ENCODE measurements at places on chromosomes 7 and 10.

DNA sequence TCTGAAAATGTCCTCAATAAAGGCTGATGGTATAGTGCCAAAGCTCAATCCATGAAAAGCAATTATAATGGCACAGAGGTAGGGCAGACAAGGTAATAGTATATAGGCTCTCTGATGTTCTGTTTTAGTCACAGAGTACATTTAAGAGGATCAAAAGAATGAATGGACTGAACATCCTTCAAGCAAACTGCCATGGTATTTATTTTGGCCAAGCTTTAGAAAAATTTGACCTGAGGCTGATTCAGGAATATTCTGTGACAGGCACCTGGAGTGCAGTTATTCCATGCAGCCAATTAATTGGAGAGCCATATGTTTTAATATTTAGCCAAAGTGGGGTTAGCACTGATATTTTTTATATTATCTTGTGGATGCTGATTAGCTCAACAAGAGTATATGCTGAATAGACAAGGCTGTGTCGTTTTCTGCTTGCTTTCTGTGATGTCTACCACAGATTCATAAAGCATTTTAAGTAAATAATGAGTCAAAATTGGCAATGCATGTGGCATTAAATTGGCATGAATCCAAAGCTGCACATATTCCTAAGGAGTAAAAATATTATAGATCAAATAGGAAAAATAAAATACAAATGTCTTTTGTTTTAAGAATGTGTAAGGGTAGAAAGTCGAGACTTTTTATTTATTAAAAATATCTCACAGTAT is 177.4 kb downstream of the PCLO start:
- DNase-seq = no peak

DNA sequence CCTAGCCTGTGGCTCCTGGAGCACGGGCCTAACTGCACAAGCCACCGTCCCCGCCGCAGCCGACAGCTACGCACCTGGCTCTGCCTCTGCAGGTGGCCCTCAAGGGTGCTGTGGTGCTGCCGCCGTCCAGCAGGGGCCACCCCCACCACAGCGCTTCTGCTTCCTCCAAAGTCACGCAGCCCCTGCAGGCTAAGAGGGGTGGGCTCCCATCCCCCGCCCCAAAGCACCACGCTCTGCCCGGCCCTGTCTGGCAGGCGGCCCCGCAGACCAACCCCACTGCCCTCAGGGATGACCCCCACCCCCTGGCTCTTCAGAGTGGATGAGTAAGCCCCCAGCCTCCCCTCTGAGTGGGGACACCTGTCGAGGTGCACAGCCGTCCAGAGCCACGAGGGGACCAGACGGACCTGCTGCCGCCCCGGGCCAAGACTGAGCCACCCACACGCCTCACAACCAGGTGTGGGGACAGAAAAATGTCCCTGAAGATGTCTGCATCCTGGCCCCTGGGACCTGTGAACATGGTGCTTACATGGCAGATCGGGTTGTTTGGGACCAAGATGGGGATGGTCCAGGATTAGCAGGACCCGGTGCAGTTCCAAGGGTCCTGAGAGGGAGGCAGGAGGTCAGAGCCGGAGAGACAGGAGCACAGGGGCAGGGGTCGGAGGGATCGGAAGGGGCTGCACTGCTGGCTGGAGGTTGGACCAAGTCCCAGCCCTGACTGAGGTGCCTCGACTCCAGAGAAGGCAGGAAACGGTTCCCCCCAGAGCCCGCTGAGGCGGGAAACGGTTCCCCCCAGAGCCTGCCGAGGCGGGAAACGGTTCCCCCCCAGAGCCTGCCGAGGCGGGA is 9.0 kb upstream of the ADAP1 start:
- no peak for DNase-seq

DNA sequence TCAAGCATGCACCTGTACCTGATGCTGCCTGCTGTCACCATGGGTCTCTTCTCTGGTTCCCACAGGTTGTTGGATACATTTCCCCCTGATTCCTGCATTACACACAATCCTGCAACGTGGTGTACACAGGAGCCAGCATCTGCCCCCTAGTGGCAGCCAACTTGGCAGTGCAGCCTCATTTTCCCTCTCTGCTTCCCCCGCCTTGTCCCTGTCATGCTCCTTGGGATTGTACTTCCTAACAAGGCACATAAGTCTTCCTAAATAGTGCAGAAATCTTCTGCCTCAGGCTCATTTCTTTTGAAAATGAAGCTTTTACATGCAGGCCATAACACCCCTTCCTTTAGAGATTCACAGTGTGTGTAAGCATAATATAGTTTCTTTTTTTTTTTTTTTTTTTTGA is 387.5 kb downstream of the CCSER2 start:
- peak; percentile 1 for DNase-seq

DNA sequence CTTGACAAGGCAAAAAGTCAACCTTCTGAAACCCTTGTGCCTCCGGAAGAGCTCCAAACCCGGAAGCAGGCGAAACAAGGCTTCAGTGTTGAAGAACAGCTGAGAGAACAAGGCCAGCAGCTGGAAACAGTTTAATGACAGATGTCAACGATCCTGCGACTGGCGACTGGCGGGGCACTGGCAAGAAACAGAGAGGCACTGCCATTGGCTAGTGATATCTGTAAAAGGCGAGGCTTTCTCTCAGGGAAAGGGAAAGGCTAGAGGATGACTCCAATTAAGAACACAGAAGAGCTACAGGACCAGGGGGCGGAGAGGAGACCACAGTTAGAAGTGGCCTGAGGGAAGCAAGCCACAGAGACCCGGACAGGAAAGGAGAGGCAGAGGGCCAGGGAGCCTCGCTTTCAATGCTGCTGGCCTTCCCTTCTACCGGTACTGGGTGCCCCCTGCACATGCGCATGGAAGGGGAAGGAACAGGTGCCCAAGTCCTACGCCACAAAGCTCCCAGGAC is 19.4 kb downstream of the ITGB1 start:
- no peak for DNase-seq

- DNase-seq = peak; percentile 32
Observed at GRCh38 chr10:80268266-80268665, 21.2 kb downstream of the MAT1A start.

DNA sequence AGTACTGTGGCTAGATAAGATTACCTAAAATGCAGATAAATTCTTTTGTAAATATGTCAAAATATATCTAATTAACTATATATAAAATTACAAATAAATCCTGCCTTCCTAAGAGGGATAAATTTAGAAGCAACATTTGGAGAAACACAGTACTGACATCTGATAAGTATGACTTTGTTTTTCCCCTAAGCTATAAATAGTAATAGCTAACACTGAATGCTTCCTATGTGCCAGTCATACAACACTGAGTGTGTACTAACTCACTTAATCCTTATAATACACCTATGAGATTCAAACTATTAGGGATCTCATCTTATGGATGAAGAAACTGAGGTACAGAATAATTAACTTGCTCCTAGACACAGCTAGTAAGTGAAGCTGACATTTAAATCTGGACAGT is 733.4 kb downstream of the MAGI2 start:
- DNase-seq = no peak

GRCh38 chr7:158112571-158113320 is 474.9 kb downstream of the PTPRN2 start:
- no peak for DNase-seq

DNA sequence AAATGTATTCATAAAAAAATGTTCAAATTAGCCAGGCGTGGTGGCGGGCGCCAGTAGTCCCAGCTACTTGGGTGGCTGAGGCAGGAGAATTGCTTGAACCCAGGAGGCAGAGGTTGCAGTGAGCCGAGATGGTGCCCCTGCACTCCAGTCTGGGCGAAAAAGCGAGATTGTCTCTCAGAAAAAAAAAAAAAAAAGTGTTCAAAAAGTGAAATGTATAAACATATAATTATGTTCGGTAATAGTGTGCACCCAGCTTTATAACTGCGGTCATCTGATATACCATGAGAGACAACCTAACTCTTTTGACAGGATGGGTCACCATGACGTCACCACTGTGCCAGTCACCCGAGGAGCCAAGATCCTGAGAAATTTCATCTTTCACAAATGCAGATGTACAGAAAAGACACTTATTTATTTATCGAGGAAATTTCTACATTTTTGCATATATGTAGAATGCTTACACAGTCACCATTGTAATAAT is 594 bp upstream of the RP9 start:
- DNase-seq = peak; percentile 34

- no peak for DNase-seq
Observed at GRCh38 chr7:18844735-18845134, 272.7 kb downstream of the TWIST1 start.

DNA sequence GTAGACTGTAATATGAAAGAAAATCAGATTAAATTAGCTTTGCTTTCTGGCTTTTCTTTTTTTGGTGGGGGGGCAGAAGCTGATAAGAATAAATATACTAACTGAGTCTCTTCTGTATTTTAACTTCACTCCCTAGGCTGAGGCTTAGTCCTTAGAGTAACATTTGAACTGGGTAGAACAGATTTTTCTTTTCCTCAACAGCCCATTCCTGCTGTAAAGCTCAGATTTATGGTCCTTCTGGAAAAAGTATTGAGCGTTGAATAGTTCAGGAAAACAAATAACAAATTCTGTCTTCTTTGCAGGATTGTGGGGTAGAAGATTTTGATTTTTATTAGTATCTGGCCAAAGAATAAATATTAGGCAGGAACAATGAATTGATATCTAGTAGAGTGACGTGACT is 17.9 kb downstream of the SGPL1 start:
- no peak for DNase-seq

DNA sequence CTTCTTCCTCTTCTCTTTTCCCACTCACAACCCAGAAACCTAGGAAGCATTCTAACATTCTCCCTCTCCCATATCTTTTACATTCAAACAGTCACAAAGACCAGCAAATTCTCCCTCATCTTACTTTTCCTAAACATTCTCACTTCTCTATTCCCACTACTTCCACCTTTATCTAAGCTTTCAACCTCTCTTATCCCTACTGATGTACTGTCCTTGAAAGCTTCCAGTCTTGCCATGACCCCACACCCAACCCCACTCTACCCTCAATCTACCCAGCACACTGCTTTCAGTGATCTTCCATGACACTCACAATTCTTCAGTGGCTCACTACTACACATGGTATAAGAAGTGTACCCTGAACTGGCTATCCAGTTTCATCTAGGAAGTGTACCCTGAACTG is 5.3 kb downstream of the IMMP2L start:
- no peak for DNase-seq

DNA sequence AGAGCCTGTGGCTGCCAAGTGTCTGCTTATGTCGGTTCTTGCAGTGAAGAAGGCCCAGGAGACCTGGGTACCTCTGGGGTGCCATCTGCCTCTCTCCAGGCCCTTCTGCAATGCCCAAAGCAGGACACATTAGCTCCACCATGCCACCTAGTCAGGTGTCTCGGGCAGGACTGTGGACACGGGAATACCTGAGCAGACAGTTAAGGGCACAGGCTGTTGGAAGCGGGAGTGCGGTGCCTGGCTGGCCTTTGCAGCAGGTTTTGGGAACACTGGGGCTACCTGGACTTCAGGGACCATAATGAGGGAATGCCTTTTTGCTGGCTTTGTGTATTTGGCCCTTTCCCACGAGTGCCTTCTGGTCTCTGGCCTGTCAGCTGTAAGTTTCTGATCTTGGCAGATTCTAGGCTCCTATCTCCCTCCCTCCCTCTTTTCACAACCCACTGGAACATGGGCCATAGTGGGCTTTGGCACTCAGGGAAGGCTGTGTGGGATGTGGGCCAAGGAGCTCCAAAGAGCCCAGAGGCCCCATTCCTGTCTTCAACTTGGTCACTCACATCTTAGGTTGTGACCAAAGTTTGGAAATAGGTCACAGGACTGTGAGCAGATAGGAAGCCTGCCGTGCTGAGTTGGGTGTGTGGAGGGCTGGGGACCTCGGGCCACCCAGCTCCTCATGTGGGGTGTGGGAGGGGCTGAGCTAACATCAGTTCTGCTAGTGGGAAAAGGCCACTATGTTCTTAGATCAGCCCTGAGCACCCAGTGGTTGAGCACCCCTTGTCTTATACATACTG is 41.5 kb upstream of the CXCL12 start:
- no peak for DNase-seq

- no peak for DNase-seq
Observed at GRCh38 chr10:87860816-87861403, 2.4 kb downstream of the KLLN start.

- DNase-seq = no peak
Observed at GRCh38 chr10:110962443-110962842, 43.0 kb downstream of the SHOC2 start.

DNA sequence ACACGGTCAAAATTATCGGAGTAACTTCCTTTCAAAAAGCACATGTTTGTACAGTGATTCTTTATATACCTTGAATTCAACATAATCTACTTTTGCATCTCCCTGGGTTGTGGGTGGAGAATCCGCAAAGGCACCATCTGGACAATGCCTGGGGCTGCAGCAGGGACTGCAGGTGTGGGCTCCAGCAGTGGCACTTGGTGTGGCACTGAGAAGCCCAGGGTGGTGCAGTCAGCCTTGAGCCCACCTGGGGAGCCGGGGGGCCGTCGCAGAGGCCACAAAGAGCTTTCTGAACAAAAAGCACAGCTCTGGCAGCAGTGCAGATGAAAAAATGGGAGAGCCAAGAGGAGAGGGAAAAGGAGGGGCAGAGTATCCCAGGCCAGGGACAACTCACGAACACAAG is 22.2 kb downstream of the PARD3 start:
- DNase-seq = no peak

DNA sequence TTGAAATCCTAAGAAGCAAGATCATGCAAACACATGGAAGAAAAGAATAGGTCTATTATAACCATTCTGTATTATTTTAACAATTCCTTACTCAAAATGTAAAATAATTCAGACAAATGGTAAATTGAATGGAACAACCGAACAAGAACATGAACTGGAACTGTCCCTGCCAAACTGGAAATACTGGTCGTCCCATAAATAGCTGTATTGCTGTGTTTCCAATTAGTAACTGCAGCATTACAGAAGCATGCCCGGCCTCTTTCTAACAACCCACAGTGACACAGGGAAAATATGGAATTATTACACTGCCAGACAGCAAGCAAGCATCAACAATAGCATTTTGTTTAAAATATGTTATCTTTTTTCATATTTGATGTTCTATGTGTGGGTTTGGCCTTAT is 1138.5 kb upstream of the PHF14 start:
- DNase-seq = no peak

DNA sequence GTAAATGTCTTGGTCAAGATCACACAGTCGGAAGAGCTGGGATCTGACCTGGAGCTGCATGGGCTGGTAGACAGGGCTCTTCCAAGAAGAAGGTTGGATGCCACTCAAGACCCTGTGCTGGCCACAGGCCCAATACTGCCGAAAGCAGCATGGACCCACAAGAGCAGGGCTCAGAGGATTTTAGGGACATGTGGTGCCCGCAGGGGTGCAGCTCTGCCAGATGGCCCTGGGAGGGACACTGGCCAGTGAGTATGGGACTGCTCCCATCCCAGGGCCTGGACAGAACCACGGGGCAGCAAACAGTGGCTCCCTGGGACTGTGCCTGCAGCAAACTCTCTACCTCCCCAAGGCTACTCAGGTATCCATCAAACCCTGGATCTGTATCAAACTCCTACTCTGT is 12.4 kb downstream of the MAT1A start:
- no peak for DNase-seq

DNA sequence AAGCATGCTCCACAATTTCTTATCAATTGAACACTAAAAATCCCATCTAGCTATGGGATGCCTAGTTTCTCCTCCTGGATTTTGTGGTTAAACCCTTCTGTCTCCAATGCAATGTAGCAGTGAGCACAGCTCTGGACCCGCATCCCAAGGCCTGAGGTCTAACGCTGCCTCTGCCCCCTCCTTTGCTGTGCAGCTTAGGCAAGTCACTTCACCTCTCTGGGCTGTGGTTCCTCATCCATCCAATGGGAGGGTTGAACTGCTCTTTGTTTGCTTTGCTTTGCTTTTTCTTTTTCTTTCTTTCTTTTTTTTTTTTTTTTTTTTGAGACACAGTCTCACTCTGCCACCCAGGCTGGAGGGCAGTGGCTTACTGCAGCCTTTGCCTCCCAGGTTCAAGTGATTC is 69.2 kb downstream of the PARP12 start:
- DNase-seq = no peak

Measured in fibroblast of skin of right biceps (primary cell).